Tongue (tissue), 3 donors: ENCODE measurements at places on chromosomes 2 and 18.

- DNase-seq, result no peak
These were observed 31.9 kb downstream of the DIPK1C start for GRCh38 chr18:74425161-74425560.

DNA sequence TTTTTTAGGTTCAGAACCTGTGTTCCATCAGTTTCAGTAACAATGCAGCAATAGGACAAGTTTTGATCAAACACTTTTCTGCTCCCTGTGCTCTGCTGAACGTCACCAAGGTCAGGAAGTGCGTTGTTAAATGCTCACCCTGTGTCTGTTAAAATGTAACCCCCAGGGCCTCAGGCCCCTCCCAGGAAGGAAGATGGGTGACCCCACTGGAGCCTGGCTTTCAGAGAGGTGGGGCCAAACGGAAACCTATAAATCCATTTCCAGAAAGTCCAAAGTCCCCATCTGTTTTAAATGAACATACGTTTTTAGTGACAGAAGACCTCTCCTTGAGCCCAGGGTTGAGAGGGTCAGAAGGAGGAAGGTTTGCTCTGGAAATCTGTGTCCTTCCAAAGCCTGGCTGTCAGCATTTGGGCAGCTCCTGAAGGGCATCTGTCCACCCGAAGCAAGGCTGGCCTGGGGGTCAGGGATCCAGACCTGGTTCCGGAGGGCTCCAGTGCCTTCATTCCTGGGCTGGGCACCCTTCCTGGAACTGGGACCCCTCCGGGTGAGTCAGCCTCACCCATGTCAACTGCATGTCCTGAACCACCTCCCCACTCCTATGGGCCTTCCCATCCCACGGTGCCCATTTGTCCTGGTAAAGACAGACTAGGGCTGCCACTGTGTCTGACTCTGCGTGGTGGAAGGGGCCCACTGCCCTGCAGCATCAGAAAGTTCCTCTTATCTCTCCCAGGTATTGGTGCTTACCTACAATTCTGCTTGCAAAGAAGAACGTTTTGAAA, 117.4 kb upstream of the COPS8 start:
- DNase-seq, result no peak

DNA sequence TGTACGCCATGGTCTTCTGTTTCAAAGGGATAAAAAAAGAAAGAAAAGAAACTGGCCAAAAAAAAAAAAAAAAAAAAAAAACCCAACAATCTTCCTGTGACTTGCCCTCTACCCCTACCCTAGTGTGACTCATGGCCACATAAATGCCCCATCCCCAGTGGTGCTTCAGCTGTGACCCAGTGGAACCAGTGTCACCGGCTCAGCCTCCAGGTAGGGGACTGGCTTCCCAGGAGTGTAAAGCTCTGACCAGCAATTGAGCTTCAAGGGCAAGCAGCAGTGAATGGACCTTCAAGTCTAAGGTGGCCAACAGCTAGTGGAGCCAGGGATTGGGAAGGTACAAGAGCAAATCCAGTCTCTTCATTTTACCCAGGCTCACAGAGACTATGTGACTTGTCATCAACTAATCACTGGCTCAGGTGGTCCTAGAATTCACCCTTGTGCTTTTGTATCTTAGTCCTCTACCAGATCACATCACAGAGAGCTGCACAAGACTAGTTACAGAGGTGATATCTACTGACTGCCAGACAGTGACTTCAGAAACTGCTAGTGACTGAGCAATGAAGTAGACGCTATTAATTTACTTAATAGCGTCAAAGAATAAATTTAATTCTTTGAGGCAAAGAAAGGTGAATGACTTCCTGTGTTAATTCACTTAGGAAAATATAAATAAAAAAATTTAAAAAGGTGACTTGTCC, 1.3 kb upstream of the TGFBRAP1 start:
- no peak for DNase-seq

GRCh38 chr2:239625971-239626734, 225.3 kb upstream of the HDAC4 start:
- no peak for DNase-seq
